Cerebellar cortex (tissue), 1 donor: ENCODE measurements at places on chromosomes 7 and 10.

DNA sequence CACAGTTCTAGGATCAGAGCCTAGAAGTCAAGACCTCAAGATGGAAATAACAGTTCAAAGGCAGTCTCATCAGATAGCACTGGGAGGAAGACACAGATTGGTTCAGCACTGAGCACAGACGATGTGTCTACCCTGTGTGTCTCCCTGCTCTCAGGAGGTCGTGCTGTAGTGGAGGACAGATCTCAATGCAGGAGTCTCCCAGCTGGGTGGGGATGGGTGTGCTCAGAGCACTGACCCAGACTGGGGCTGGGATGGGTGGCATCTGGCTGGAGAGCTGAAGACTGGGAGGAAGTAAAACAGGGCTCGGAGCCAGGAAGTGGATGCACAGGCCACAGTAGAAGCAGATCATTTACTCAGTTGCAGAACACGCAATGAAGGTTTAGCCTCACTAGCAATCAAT lies 69.5 kb upstream of the GDF10 start:
- no peak for DNase-seq

DNA sequence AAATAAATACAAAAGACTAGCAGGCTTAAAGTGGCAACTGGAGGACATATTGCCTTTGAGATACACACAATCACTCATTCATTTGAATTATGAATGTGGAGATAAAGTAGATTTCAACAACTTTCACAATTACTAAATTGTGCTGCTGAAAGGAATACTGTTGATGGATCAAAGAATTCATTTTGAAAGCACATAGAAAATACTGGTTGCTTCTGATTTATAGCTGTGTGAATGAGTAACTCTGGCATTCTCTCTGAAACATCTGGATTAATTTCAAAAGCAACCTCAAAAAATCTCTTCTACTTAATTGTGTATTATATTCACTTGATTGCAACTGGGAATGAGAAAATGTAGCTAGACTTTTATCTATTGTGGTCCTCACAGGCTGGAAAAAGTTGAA lies 397.6 kb downstream of the THSD7A start:
- DNase-seq = no peak

- no peak for DNase-seq
Measured at GRCh38 chr10:1434202-1434601, 303.1 kb downstream of the ADARB2 start.

GRCh38 chr7:54967377-54967776 lies 51.4 kb upstream of the EGFR start:
- DNase-seq = no peak
